ENCODE measurements at places on chromosomes 5 and 9.

GRCh38 chr9:84481231-84481630 is 140.7 kb upstream of the SLC28A3 start:
- DNase-seq, result no peak

DNA sequence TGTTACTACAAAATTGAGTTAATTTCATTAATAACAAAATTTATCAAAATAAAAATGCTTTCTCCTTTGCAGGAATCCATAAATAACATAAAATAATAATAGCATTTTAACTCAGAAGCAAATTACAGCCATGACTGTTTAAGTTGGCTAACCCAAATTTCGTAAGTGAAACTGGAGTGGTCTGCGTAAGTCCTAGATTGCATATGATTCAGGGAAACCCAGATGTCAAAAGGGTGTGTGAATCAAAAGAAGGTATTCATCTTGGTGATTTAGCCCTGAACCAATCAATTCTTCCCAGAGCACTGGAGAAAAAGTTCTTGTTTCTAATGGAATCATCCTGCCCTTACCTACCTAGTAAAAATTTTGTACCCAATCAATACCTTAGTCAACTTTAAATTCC is 547.6 kb downstream of the RAB3C start:
- no peak for DNase-seq

DNA sequence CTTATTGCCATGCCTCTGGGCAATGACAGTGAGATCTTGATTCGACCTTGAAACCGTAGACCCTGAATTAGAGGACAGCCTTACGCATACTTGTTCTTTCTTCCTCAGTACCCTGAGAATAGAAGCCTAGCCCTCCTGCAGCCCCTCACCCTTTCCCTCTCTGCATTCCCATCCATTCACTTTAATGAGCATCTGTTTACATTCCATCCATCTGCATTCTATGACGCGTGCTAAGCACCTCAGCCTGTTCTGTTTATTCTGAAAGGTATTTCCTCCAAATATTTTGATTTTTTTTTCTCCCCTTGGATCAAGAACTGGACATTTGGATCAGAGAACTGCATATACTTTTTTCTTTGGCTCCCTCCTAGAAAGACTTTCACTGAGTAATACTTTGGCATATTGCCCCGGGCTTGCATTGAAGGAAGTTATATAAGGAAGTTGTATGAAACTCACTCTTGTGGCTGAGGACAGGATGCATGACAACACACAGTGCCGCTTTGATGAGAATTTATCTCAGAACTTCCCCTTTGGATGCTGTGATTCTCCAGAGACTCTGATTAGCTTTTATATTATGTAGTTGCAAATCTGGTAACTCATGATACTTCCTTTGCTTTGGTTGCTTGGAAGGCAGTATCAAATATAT is 15.7 kb downstream of the TMEM8B start:
- no peak for DNase-seq

GRCh38 chr5:172723508-172723907 is 47.5 kb downstream of the DUSP1 start:
- DNase-seq, result no peak

DNA sequence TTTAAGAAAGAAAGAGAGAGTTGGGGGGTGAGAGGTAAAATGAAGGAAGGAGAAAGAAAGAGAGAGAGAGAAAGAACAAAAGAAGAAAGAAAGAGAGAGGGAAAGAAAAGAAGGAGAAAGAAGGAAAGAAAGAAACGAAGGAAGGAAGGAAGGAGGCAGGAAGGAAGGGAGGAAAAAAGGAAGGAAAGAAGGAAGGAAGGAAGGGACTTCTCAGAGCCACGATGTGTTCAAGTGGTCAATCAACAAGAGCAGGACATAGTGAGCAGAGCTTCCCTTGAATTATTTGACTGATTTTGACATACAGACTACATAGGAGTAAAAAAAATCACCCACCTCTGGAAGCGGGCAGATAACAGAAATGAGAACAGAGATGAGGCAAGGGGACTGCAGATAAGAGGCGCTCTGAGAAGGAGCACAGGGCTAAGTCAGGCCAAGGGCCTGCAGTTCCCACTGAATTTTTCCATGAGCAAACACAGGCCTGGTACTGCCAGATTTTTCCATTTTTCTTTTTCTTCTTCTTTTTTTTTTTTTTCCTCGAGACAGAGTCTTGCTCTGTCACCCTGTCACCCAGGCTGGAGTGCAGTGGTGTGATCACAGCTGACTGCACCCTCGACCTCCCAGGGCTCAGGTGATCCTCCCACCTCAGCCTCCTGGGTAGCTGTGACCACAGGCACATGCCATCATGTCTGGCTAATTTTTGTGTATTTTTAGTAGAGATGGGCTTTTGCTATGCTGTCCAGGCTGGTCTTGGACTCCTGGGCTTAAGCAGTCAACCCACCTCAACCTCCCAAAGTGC is 77.7 kb upstream of the IL17B start:
- no peak for DNase-seq

DNA sequence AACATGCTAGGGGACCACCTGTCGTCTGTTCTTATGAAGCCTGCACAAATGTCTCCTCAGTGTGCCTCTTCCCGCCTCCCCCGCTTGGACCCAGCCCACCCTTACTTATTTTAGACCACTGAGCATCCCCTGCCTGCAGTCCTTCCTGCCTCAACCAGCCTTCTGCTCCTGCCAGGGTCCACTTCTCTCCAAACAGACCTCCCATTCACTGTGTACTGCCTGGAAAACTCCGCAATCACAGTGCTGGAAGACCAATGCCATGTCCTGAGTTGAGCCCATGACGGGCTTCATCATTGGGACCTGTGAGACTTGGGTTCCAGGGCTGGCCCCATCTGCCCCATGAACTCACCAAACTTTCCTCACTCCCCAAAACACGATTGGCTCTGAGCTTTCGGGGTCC is 309.4 kb downstream of the IRX1 start:
- DNase-seq, result no peak

GRCh38 chr5:179769271-179769670 is 24.5 kb upstream of the LTC4S start:
- DNase-seq, result no peak

DNA sequence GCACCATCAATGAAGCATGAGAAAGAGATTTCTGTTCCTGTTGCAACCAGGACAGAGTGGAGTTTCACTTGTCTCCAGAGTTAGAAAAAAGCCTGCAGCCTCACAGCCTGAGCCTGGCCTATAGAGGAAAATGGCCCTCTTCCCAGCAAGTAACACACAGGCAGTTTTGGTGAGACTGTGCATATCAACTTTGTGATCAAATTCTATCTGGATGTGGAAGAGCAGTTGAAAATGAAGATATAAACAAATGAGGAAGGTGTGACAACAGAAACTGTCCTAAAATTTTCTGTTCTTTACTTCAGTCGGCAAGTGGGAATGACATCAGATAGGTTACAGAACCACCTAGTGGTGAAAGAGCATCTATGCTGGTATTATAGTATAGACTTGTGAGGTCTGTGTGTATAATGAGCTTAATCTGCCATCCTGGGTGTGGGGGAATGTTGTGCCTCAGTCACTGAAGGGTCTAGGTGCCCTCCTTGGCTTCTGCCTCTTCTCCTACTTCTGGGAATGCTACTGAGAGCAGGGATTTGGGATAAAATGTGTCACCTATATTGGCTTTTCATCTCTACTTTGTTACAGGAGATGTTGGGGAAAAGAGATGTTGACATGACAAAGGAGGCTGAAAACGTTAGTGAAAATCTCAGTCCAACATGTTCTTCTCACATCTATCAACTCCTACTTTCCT is 28.2 kb downstream of the YIPF5 start:
- DNase-seq, result no peak

DNA sequence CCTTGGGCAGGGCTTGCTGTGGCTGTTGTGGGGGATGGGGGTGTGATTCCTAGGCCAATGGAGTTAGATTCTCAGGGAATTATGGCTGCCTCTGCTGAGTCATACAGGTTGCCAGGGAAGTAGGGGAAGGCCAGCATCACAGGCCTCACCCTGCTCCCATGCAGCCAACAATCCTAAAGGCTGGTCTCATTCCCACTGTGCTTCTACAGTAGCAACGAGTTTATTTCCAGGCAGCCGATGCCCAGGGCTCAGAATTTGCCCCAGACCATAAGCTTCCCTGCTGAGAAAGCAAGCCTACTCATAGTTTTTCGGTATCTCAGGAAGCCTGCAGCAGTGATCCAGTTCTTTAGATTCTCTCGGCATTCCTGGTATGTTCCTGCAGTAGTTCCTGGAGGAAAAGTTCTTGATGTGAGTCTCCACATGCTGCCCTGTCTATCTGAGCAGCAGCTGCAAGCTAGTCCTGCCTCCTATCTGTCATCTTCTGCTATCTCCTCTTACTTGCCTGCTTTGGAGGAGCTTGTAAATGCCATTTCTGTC is 59.3 kb upstream of the SELENOP start:
- no peak for DNase-seq

DNA sequence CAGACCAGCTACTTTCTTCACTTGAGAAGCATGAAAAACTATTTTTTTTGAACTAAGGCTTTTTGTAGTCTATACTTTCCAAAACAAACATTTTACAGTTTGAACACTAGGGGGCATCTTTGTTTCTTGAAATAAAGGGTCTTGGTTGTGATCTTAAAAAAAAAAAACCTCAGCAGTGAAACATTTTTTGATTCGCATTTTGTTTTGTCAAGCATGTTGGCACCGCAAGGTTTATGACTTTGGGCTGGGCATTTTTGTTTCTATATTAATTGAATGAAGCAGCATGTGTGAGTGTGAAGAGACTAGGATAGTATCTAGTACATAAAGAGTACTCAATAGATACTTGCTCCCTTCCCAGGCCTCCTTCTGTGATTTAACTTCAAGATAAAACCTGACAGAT is 31.6 kb upstream of the ACOT12 start:
- no peak for DNase-seq

DNA sequence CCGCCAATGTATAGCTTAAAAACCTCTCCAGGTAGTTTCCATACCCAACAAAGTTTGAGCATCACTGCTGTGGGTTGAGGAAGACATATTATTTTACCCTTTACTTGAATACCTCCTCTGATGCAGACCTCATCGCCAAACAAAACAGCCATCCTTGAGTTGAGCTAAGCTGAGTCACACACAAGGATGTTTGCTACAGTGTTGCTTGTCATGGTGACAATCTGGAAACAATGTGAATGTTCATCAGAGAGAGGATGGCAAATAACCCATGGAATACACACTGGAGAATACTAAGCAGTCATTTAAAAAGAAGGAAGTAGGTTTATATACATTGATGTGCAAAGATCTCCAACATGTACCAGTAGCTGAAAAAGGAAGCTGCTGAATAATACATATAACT is 41.1 kb upstream of the TCF7 start:
- DNase-seq, result no peak

GRCh38 chr9:85178474-85178873 is 508.9 kb downstream of the NTRK2 start:
- no peak for DNase-seq

GRCh38 chr9:123924727-123925126 is 5.2 kb downstream of the DENND1A start:
- no peak for DNase-seq

- no peak for DNase-seq
Measured at GRCh38 chr5:154840435-154841272, 9.7 kb downstream of the FAXDC2 start.

DNA sequence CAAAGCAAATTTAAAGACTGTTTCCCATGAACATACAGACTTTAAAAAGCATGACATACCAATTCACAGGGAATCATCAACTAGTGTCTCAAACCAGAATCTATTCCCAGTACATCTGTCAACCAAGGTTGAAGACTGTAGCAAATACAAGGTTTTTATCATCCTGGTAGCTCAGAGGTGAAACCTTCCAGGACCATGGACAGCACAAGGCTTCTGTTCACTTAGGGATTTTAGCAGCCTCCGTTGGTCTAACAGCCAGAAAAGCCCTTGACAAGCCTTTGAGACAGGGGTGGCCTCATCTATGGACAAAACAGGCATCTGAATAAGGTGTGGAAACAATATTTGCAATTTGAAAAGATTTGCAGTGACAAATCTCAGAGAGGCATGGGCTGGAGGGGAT is 119.0 kb downstream of the TRIM32 start:
- no peak for DNase-seq

DNA sequence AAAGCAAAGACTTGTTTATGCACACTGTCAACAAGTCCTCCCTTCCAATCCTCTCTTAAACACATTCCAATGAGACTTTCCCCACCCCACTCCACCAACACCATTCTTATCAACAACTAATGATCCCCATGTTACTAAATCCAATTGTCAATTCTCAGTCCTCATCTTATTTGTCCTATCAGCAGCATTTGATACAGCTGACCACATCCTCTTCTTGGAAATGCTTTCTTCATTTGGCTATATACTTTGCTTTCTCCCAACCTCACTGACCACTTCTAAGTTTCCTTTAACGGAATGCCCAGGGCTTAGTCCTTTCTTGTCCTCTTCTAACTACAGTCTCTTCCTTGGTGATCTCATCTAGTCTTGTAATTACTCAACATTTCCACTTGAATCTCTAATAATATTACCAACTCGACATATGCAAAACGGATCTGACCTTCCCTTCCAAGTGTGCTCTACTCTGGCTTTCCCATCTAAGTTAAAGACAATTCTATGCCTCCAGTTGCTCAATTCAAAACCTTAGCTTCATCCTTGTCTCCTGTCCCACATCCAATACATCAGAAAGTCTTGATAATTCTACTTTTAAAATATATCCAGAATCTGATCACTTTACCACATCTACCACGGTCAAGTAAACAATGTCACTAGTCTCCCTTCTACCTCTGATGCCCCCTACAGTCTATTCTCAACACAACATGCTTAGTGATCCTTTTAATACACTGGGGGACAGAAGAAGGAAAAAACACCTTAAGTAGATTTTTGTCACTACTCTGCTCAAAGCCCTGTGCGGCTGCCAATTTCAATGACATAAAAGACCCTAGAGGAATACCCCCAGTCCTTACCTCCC is 25.5 kb downstream of the AGTPBP1 start:
- DNase-seq, result no peak

- peak; percentile 95 for DNase-seq
Measured at GRCh38 chr5:154190595-154191304, at the start of gene GALNT10. GALNT10 (plus strand) TSS chr5:154190733; CDS start chr5:154190867, 134 bp downstream.

GRCh38 chr5:10985091-10985720 is 224.2 kb upstream of the DAP start:
- DNase-seq, result no peak

- DNase-seq, result no peak
Measured at GRCh38 chr5:175677571-175677970, 19.7 kb downstream of the HRH2 start.
